Thyroid gland (tissue), 4 donors: ENCODE measurements at places on chromosomes 1 and 21. TPM values are rescaled to one million over a fixed set of nuclear protein-coding genes. Genes with fewer than 3 reads are reported as not detected.

DNA sequence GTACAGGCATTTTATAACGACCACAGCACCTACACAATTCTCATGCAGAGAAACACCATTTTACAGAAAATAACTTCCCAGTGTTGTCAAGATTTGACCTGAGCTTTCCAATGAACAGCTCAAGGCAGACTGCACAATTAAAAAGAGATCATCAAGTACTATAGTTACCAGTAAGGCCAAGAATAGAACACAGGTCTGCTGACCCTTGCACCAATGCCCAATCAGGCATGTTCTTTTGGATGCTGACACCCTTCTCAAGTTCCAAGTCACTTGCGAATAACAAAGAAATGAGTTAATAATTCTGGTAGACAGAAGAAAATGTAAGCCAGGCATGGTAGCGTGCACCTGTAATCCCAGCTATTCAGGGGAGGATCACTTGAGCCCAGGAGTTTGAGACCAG lies 101.9 kb downstream of the SLC45A1 start:
- H3K36me3 ChIP-seq, result no peaks in the 10 kb centered on the region
- peak overlapping the region; percentile 98 for H3K27ac ChIP-seq
- no peak for DNase-seq
- peak overlapping the region; percentile 89 for H3K4me3 ChIP-seq

DNA sequence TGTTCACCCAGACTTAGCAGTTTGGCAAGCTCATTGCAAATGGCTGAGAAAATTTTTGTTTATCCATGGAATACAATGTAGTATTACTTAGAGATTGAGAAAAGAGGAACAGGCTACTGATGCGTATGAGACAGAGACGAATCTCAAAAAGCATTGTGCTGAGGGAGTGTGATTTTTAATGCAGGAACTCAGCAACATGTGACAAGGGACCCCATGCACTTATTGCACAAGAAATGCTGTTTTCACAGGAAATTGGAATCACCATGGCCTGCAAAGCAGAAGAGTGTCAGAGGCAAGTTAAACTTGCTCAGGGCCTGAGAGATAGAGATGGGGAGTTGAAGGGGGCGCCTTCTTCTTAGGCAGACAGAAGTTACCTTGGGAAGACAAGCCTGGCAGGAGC lies 32.6 kb upstream of the TLR5 start:
- no peak overlapping the region for H3K27ac ChIP-seq
- no peaks in the 10 kb centered on the region for H3K36me3 ChIP-seq
- no peaks in the 10 kb centered on the region for H3K27me3 ChIP-seq

DNA sequence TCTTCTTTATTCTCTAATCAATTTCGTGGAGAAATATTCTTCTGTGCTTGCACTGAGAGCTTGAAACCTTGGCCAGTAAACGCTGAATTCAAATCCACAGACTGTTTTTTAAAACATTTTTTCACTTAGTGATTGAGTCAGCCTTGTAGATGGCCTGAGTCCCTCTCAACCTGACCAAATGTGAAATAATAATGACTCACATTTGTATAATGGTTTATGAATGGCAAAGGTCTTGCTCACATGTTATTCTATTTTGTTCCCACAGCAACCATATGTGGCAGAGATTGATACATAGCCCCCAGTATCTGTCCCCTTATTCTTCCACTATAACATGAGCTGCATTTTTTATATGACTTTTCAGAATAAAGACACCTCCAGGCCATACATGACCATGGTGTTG lies 47.8 kb upstream of the CCDC190 start:
- H3K27me3 ChIP-seq, result no peaks in the 10 kb centered on the region
- H3K4me1 ChIP-seq, result no peaks in the 10 kb centered on the region
- no peak overlapping the region for H3K27ac ChIP-seq
- no peak overlapping the region for H3K4me3 ChIP-seq
- no peaks in the 10 kb centered on the region for H3K36me3 ChIP-seq
- no peak for DNase-seq

- no peaks in the 10 kb centered on the region for H3K36me3 ChIP-seq
- H3K27ac ChIP-seq, result no peak overlapping the region
- H3K4me1 ChIP-seq, result no peaks in the 10 kb centered on the region
Measured at GRCh38 chr21:32782698-32783097, 11.1 kb upstream of the PAXBP1 start.

- no peak for DNase-seq
- no peak overlapping the region for H3K4me3 ChIP-seq
- H3K27ac ChIP-seq, result no peak overlapping the region
- H3K36me3 ChIP-seq, result no peaks in the 10 kb centered on the region
Measured at GRCh38 chr1:184624051-184624450, 130.6 kb downstream of the EDEM3 start.

DNA sequence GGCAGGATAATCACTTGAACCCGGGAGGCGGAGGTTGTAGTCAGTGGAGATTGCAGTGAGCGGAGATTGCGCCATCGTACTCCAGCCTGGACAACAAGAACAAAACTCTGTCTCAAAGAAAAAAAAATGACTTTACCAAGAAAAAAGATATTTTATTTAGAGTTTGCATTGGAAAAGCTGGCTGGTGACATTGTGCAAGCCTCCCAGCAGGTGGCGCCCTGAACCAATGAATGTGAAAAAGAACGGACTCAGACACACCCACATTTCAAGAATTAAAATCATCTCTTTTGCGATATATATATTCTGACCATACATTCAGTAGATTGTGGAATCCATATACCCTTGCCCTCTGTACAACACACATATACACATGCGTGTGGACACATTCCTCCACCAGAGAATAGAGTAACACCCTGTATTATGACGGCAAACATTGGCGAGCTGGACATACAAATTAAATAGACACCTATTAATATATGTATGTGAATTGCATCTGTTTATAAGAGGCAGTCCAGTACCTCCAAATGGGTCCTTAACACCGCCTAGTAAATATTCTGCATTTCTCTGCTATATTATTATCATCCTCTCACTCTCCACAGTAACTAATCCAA lies 39.0 kb upstream of the CADM3 start:
- DNase-seq, result peak; percentile 62
- no peaks in the 10 kb centered on the region for H3K27me3 ChIP-seq

GRCh38 chr1:177753655-177754054 lies 216.2 kb downstream of the SEC16B start:
- no peaks in the 10 kb centered on the region for H3K27me3 ChIP-seq
- no peak overlapping the region for H3K4me3 ChIP-seq
- H3K27ac ChIP-seq, result no peak overlapping the region
- no peak for DNase-seq

DNA sequence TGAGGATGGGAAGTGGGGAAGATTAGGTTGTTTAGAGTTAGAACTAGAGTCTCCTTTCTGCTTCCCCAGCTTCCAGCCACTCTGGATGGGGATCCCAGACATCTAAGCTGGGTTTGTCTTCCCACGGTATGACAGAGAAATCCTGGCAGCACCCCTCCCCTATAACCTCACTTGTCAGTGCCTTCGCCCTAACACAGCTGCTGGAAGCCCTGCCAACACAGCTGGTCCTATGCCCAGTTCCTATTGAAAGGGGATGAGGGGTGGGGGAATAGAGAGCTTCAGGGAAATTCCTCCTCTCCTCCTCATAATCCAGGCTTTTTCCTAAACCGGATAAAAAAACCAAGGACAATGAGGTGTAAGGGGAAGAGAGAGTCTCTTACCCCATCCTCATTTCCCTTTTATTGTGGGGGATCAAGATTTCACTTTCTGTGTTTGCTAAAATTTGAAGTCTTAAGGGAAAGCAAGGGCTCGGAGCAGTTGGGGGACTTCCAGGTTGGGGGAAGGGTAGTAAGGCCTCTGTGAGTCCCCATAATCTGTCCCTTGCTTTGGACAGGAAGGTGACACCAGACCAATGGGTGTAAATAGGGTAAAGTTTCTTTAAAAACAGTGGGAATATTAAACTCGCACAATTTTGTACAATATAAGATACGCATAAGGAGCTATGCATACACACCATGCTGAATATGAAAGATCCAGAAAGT lies 590 bp downstream of the TMOD4 start:
- H3K27me3 ChIP-seq, result no peaks in the 10 kb centered on the region
- no peak overlapping the region for H3K27ac ChIP-seq
- H3K4me1 ChIP-seq, result no peaks in the 10 kb centered on the region
- no peak for DNase-seq

CD1E gene
- total RNA-seq, result 0.92 TPM

OR2T33 gene
- total RNA-seq, result not detected
